ENCODE measurements at places on chromosomes 4 and X. TPM values are rescaled to one million over a fixed set of nuclear protein-coding genes. Genes with fewer than 3 reads are reported as not detected.

DNA sequence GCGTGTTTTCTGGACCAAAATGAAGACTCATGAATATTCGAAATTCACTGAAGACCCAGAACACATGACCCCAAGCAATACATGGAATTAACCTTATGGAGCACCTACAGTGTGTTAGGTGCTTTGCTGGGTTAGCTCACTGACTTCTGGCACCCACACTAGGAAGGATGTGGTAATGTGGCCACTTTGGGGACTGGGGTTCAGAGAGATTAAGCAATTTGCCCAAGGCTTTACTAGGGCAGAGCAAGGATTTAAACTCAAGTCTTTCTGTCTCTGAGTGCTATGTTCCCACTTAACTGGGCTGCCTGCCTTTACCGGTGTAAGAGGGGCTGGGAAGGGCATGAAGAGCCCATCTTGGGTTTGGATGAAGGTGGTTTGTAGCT, 162.0 kb upstream of the ATP6AP2 start:
- no peak for DNase-seq

The BEND4 gene
- total RNA-seq, result 43.0 TPM

DNA sequence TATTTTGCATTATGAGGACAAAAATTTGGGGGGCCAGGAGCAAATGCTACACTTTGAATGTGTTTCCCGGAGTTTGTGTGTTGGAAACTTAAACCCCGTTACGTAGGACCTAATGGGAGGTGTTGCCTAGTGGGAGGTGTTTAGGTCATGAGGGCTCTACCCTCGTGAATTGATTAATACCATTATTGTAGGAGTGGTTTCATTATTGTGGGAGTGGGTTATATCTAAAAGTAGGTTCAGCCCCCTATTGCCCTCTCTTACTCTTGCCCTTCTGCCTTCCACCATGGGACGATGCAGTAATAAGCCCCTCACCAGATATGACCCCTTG, 15.5 kb downstream of the UBA6 start:
- no peak for DNase-seq

The SORCS2 gene
- total RNA-seq, result 5.5 TPM

The PPEF2 gene
- total RNA-seq, result 0.16 TPM

DNA sequence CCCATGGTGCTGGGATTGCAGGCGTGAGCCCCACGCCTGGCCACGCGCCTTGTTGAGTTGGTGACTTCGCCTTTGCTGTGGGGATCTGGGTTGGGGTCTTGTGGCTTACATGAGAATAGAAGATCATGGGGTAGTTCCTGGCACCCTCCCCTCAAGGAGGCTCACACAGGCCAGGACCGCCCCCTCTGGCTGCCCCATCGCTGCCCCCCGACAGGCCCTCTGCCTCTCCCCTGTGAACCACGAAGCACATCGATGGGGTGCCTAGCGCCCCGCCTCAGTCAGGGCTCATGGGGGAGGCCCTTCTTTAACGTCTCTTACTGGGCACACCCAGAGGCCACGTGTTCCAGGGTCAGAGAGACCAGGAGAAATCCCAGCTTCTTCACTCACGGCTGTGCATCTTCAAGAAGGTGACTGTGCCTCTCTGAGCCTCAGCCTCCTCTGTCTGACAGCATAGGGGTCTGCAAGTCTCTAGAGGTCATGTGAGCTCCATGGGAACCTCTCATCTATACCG, 23.6 kb upstream of the SPON2 start:
- peak; percentile 5 for DNase-seq

- DNase-seq, result no peak
These were observed 3.8 kb downstream of the ARHGAP10 start for GRCh38 chr4:147735413-147736301.

- no peak for DNase-seq
These were observed 57.3 kb downstream of the GSTCD start for GRCh38 chr4:105765690-105766407.

The UCP1 gene
- total RNA-seq, result 0.15 TPM

DNA sequence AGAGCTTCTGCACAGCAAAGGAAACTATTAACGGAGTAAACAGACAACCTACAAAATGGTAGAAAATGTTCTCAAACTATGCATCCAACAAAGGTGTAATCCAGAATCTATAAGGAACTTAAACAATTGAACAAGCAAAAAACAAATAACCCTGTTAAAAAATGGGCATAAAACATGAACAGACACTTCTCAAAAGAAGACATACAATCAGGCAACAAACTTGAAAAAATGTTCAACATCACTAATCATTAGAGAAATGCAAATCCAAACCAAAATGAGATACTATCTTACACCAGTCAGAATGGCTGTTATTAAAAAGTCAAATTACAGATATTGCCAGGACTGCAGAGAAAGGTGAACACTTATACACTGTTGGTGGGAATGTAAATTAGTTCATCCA, 309.6 kb upstream of the KLF3 start:
- DNase-seq, result no peak

DNA sequence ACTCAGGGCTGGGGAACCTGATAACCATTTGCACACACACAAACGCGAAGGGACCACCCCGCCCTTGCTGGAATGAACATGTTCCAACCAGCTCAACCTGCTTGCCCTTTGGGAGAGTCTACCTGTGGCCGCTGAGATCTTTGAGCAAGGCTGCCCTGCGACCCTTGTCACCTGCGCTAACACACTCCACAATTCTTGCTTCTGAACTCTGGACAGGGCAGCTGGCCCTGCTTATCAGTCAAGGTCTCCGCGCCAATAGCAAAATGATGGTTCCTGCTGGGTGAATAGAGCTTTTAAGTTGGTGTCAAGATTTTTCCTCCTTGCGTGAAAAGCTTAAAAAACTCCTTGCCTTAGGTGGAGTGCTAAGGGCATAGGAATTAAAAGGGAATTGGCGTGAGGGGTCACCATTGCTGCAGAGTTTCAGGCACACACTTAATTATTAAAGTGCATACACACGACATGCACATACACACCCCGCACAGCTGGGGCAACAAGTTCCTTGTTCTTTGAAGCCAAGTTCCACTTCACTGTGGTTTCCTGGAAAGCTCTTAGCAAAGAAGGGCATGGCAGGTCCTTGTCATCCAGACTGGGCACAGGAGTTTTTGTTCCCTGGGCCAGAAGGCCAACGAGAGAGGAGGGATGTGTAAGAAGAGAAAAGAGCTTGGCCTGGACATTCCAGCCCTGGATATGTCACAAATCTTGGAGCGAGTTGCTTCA, 207.7 kb downstream of the STIM2 start:
- no peak for DNase-seq

The NLGN3 gene
- total RNA-seq, result 11.7 TPM

- DNase-seq, result peak; percentile 17
These were observed 19.1 kb upstream of the ZXDA start for GRCh38 chrX:57929373-57929772.

The ADGRL3 gene
- total RNA-seq, result 9.7 TPM
